ENCODE measurements at places on chromosomes 1 and 21.

- DNase-seq: no peak
Observed at GRCh38 chr1:246579818-246580217, 13.6 kb downstream of the CNST start.

- no peak for DNase-seq
Observed at GRCh38 chr1:228988664-228989063, 253.4 kb downstream of the RHOU start.

- DNase-seq: no peak
Observed at GRCh38 chr1:214364786-214365295, 83.9 kb downstream of the SMYD2 start.

- DNase-seq: no peak
Observed at GRCh38 chr1:3314491-3315381, 139.7 kb upstream of the ARHGEF16 start.

DNA sequence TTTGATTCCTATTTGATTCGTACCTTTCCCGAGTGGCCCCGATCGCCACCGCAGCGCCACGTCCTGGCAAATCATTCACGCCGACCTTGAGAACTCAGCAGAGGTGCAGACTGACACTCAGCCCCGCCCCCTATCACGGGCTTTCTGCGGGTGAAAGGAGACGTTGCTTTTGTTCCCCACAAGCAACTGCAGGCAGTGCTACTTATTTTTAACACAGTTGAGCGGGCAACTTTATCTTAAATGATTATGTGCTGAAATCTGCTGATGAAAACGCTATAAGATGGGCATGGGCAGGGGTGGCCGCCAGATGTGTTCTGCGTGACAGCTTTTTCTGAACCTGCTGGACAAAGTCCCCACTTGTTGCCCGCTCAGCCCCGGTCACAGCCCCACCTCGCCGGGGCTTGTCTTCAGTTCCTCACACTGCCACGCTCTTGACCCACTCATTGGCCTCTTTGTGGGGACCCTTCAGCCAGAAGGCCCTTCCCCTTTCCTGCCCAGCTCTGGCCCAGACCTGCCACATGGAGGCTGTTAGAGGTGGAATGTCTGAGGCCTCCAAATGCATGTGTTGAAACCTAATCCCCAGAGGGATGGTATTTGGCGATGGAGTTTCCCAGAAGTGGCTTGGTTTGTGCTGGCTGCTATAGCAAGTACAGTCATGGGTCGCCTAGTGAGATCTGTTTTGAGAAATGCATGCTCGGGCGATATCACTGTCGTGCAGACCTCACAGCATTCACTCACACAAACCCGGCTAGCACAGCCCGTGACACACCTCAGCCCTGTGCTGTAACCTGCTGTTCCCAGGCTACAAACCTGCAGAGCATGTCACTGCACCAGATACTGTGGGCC is 15.7 kb upstream of the PDXK start:
- DNase-seq: no peak

DNA sequence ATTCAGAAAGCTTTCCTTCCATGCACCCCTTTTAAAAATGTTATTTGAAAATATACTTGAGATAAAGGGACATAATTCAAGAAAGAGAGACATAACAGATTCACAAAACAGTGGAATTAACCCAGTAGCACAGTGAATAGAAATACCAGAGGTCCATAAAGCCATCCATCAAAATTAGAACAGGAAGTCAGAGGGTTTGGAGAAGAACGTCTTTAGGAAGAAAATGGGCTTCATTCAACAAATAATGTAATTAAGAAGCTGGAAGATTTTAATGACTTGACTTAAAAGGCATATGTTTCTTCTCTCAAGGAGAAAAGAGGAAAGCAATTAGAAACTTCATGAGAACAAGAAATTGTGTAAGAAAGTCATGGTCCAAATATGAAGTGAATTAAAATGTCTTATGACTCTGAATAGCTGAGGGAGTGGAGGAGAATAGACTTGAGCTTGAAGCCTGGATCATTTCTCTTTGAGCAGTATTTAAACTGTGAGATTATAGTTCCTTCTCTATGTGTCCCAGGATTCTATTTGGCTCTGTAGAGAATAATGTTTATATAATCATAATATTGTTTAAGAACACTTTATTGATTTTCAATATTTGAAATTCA is 7.9 kb upstream of the HCRTR1 start:
- no peak for DNase-seq

DNA sequence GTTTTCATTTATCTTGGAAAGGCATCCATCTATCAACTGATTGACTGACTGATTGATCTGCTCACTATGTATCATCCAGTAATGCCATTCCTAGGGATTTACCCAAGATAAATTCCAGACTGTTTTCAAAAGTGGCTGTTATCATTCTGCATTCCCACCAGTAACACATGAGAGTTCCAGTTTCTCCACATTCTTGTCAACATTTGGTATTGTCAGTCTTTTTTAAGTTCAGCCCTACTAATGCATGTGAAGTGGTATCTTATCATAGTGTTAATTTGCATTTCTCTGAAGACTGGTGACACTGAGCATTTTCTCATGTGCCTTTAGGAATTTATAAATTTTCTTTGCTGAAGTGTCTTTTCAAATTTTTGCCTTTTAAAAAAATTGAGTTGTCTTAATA is 99.6 kb downstream of the SIM2 start:
- no peak for DNase-seq

GRCh38 chr1:48946070-48946469 is 169.4 kb upstream of the BEND5 start:
- DNase-seq: no peak

GRCh38 chr21:36917471-36918158 is 48.9 kb downstream of the HLCS start:
- DNase-seq: no peak

GRCh38 chr1:236142253-236143103 is at the start of gene GPR137B:
GPR137B (plus strand) TSS chr1:236142539; CDS start chr1:236142623, 84 bp downstream.
- peak; percentile 42 for DNase-seq

DNA sequence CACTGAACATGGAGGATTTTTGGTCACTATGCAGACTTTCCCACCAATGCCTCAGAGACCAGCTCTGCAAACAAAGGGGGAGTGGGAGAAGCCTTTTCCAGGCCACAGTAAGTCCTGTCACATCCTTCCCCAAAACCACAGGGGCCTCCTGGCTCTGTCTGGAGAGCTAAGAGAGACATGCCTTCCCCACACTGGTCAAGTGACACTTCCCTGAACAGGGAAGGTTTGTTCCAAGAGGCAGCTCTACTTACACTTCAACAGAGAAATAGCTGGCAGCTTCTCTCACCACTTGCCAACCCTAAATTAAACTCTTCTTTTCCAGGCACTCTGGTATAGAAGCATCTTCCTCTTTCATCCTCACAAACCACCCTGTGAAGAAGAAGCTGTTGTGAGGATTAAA is 39.7 kb downstream of the EDN2 start:
- DNase-seq: no peak

GRCh38 chr1:233135833-233136232 is 159.7 kb downstream of the PCNX2 start:
- DNase-seq: no peak

GRCh38 chr1:171141688-171142415 is 43.2 kb upstream of the FMO2 start:
- no peak for DNase-seq

DNA sequence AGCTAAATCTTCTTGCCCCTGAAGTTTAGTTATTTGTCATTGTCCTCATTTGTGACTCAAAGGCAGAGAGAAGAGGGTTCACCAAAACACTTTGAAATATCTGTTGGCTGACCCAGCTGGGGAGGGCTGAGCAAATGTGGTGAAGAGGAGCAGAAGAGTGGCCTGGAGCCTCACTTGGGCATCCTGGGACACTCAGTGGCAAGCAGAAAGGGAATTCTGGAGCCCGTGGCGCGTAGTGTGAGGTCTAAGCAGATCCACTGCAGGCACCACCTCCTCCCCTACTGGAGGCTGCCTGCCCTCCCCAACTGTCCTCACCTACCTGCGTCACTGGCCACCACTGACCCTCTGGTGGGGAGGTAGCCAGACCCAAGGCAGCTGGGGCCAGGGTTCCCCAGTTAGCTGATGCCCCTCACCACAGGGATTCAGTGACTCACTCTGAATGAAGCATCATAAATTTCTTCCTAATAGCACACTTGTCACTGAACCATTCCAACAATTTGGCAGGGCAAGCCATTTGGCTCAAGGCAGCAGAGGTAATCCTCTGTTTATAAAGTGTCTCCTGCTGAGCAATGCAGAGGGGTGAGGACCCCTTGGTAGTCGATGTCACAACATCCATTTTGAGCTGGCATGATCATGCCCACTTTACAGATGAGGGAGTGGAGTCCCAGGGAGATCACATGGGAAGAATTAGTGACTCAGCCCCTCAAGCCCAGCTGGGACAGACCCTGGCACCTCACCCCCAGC is 80.3 kb downstream of the NENF start:
- no peak for DNase-seq

DNA sequence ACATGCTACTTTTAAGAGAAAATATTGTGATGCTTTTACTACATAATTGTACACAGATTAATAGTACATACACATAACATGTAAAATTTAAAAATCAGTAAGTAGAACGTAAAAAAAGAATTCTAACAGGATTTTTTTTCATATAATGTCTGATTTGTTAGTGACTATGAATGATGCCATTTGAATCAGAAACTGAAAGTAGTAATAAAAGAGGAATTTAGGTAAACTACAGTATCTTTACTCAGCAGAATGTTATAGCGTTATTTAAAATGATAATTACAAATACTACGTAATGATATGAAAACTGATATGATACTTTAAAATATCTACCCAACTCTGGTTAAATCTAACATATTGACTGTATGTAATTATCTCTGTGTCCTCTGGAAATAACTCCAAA is 116.1 kb downstream of the DENND1B start:
- no peak for DNase-seq

DNA sequence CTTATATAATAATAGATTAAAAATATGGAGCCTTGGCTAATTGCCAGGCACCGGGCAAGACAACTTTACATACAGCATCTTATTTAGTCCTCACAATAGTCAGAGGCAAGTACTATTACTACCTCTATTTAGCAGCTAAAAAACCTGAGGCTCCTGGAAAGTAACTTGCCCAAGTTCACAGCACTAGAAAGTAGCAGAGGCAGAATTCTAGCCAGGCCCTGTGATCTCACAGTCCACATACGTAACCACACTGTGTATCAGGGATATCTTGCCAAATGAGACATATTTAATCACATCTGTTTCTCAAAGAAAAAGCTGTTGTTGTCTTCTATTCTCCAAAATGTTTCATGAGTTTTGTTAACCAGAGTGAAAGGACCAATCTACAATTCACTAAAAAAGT is 378.5 kb downstream of the PLPP3 start:
- no peak for DNase-seq

GRCh38 chr1:37865348-37866120 is 6.1 kb upstream of the MTF1 start:
- no peak for DNase-seq

DNA sequence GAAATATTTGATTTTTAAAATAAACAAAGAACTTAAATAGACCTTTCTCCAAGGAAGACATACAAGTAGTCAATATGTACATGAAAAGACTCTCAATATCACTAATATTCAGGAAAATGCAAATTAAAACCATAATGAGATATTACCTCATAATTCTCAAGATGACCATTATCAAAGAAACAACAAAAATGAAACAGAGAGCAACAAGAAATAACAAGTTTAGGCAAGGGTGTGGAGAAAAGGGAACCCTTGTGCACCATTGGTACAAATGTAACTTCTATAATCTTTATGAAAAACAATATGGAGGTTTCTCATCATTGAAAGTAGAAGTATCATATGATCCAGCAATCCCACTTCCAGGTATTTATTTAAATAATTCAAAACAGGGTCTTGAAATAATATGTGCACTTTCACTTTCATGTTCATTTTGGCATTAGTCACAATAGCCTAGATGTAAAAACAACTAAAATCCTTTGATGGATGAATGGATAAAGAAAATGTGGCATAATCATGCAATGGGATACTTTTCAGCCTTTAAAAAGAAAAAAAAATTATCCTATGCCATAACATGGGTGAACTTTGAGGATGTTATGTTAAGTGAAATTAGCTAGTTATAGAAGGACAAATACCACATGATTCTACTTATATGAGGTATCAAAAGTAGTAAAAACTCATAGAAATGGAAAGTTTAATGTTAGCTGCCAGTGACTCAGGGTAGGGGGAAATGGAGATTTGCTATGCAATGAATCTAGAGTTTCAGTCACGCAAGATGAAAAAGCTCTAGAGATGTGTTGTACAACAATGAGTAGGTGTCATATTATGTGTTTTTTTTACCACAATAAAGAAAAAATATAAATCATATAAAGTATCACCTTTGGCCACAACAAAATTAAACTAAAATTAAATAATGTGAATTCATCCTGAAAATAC is 114.5 kb upstream of the LYPLAL1 start:
- DNase-seq: no peak

- DNase-seq: peak; percentile 59
Observed at GRCh38 chr1:34597877-34598514, 156.9 kb upstream of the GJB5 start.

GRCh38 chr1:4176841-4177240 is 276.8 kb upstream of the C1orf174 start:
- no peak for DNase-seq

DNA sequence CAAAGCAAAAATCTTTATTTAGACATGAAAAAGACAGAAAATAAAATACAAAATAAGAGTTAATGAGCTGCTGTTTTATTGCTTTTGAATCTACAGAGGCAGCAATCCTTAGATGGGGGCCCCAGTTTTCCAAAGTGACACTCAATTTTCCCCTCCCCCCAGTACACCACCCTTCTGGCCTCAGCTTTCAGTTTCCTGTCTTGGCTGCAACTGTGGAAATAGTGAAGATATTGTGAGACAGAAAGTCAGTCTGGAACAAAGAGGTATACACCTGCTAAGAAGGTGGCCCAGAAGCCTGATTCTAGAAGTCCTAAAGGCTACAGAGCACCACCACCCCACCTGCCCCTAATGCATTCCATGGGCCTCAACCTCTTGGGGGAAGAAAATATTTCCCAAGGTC is 1.1 kb upstream of the MTMR11 start:
- no peak for DNase-seq

All from CMK (cell line).